ENCODE measurements at places on chromosomes 2 and 18.
A peak's percentile ranks its signal among the peaks of the same experiment; 100 is the strongest.

- DNase-seq: no peak
Observed at GRCh38 chr2:17646838-17647701, 106.5 kb downstream of the SMC6 start.

DNA sequence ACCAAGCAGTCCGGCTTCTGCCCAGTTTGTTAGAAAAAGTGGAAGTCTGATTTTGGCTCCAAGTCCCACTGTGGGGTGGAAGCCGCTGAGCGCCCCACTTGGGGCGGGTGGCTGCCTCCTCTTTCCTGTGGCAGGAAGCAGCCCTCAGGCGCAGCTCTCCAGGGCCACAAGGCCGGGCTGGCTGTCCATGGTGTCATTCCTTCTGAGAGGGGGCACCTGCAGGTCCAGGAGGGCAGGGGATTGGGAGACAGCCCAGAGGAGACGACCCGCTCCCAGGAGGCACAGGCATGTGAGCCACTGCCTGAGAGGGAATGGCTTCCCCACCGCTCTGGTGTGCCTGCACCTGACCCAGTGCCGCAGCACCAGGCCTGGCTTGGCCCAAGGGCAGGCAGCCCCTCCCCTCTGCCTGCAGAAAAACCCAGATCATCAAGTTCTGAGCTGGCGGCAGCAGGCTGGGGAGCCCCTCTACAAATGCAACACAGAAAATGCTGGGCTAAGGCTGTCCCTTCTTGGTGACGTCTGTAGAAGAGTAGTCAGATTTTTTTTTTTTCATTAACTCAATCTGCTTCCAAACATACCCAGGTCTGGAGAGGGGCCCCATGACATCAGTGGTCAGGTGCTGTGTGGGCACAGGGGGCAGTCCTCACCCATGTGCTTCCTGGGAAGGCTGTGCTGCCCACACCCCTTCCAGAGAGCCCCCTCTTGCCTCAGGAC is 38.4 kb downstream of the HS6ST1 start:
- no peak for DNase-seq

DNA sequence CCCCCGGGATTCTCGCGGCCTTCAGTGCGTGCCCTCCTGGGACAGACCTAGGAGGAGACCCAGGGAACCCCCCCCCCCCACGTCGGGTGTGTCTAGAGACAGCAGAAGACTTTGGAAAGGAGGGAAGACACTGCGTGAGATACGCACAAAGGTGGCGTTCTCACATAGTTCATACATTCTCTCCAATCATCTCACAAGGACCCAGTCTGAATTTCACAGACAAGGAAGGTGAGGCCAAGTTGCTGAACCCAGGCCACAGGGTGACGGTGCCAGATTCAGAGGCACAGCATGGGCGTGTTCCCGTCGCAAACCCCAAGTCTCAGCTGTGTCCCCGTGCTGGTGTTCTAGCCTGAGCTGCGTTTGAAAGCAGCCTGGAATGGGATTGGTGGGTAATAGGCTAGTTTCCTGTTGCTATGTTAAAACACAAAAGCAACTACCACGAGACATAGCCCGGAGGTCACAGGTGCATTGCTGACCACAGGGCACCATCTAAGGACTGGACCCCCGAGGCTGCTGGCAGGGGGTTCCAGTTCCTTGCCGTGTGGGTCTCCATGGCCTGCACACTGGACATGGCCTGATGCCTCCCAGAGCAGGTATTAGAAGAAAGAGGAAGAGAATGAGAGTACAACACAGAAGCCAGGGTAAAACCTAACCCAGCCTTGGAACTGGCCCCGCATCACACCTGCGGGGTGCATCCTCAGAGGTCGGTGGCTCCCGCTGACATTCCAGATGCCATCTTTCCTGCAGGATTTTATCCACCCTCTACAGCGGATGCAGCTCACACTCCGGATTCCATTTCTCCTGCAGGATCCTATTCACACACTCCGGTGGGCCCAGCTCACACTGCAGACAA is 1.1 kb upstream of the PXDN start:
- no peak for DNase-seq

GRCh38 chr2:150047620-150048222 is 439.7 kb downstream of the RND3 start:
- no peak for DNase-seq

- DNase-seq: no peak
Observed at GRCh38 chr2:225037415-225038230, 4.6 kb downstream of the DOCK10 start.

DNA sequence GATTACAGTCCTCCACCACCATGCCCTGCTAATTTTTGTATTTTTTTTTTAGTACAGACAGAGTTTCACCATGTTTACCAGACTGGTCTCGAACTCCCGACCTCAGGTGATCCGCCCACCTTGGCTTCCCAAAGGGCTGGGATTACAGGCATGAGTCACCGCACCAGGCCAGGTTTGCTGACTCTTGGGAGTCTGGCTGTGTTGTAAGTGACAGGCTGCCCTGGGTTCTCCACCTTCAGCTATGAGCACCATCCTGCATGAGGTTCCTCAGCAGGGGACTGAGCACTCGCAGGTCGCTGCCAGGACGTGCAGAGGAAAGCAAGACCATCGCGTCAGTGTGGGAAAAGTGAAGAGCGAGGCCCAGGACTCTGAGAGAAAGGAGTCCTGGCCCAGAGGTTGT is 112.6 kb upstream of the NDUFV2 start:
- DNase-seq: no peak

DNA sequence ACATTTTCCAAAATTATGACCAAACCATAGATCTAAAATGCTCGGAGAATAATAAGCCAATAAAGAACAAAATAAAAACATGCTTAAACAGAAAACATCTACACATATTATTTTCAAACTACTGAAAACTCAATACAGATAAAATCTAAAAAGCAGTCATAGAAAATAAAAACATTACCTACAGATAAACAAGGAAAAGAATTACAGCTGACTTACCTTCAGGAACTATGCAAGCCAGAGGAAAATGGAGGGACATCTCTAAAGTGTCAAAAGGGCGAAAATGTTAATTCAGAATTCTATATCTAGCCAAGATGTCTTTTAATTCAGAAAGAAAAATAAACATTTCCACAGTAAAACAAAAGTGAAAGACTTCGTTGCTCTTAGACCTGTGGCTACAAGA is 112.9 kb upstream of the GYPC start:
- no peak for DNase-seq

DNA sequence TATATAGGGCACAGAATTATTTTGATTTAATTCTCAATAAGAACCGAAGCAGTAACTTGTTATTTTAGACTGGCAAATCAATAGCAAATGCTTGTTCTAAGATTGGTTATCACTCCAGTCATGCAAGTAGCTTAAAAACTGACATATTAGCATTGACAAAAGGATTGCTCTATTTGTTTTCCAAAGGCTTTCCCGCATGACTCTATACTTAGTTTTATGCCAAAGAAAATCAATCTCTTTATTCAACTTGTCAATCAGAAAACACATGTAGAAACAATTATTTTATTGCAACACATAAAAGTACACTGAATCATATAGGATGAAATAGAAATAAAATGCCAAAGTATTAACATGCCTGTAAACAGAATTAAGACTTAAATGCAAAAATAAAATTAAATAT is 108.4 kb downstream of the AFF3 start:
- DNase-seq: no peak

- DNase-seq: no peak
Observed at GRCh38 chr2:189594305-189594704, 13.7 kb upstream of the SLC40A1 start.

DNA sequence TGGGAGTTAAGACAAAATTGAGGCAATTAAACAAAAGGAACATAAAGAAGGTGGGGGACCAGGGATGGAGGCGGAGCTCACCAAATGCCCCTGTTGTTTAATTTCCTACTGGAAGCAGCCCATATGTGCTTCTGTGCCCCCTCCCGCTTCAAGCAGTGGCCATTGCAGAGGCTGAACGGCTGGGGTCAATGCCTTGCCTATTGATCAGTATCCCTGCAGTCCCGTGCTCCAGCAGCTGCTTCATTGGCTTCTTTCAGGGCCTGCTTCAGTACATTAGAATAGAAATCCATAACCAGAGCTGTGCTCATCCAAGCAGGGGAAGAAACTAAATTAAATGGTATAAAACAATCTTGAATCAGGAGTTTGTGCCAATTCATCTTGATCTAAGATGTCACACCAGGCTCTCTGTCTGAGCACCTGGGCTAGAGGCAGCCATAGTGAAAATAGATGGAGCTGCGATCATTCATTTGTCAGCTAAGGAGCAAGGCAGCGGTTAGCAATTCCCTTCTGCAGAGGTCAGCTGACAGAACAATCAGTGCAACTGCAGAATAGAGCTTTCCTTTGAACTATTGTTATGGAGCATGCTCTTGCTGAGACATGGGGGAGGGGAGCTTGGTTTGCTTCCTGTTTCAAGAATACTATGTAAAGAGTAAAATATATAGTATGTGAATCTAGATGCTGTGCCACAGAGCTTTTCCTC is 222.4 kb downstream of the WDR7 start:
- no peak for DNase-seq

GRCh38 chr2:27776097-27776496 is 4.6 kb downstream of the MRPL33 start:
- DNase-seq: peak; percentile 40

GRCh38 chr18:51192026-51192425 is 5.5 kb downstream of the MEX3C start:
- DNase-seq: no peak

DNA sequence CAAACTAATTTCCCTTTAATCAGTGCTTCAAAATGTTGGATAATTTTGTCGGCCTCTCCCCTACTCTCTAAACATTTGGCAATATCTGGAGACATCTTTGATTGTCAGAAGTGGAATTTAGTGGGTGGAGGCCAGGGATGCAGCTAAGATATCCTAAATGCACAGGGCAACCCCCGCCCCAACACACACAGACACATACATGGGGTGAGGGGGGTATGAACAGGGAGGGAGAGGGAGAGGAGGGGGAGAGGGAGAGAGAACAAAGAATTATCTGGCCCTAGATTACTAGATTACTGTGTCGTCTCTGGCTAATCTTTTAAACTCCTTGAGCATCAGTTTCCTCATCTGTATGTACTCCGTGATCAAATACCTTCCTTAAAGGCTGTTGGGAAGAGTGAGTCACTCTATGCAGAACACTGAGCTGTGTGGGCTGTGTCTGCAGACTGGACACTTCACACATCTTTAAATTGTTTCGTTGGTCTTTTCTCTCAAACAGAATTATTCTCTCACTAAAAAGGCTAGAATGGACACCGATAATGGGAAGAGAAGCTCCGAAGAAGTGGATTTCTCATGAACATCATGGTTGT is 2.9 kb downstream of the RNF149 start:
- DNase-seq: peak; percentile 84

DNA sequence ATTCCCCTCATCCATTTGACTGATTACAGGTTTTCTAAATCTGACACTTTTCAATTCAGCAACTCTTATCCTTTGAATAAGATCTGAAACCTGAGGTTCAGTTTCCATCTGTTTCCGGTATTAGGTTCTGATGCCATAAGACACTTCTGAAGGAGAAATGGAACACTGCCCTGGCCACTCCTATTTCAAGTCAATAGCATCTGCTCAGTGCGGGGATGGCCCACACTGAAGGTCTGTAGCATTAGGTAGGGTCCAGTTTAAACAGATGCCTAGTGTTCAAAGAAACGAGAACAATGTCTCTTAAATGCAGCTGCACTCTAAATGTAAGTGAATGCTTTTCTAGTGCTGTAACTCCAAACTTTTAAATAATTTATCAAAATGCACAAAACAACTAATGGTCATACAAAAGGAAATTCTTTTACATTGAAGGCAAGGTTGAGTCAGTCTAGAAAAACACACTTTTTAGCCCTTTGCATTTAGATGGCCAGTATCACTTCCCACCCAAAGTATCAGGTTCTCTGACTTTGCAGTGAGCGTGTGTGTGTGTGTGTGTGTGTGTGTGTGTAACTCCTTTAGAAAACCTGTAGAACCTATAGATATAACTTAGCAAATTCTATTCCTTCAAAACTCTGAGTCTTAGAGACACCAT is 78.2 kb downstream of the STK39 start:
- peak; percentile 82 for DNase-seq

- peak; percentile 5 for DNase-seq
Observed at GRCh38 chr18:52617931-52618330, 277.9 kb downstream of the DCC start.

DNA sequence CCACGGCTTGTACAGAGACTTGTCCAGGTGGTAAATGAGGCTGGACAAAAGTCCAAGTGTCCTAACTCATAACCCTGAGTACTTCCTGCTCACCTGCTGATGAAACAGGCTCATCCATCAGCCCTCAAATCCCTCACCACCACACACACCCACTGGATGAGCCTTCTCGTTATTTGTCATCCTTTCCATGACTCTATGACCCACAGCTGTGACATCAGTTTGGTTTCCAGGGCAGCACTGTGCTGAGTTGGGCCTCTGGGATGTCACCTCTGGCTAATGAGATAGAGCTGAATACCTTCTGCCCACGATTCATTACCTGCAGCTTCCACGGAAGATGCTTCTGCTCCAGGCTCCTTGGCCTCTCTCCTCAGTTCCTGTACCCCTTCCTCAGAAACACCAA is 39.4 kb downstream of the SLC14A2 start:
- DNase-seq: no peak

- DNase-seq: peak; percentile 84
Observed at GRCh38 chr2:172196768-172197431, 94.2 kb upstream of the DLX2 start.

GRCh38 chr2:60958361-60958760 is 59.2 kb upstream of the PEX13 start:
- peak; percentile 39 for DNase-seq

DNA sequence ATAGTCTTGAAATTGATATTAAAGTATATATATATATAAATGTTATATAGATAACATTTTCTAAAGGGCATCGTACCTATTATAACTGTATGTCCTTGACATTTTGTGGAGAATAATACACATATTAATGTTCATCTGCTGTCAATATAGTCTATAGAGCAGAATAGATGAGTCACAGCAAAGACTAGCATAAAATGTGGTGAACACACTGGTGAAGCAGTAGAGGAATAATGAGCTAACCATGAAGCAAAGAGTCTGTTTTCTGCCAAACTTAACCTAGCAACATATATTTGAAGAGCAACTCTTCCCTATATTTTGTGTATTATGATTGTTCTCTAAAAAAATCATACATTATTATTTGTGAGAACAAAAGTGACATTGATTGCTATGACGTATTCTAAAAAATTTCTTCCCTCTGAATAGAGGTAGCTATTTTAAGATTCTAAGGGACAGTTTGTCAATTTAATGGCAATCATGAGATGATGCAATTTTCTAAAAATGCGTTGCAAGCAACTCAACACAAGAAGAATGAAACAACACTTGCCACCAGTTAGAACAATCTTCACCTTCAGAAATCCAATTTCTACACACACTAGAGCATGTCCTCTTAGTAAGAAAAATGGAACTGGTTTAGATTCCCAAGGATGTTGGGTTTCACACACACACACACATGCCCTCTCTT is 22.0 kb downstream of the DOCK10 start:
- no peak for DNase-seq

DNA sequence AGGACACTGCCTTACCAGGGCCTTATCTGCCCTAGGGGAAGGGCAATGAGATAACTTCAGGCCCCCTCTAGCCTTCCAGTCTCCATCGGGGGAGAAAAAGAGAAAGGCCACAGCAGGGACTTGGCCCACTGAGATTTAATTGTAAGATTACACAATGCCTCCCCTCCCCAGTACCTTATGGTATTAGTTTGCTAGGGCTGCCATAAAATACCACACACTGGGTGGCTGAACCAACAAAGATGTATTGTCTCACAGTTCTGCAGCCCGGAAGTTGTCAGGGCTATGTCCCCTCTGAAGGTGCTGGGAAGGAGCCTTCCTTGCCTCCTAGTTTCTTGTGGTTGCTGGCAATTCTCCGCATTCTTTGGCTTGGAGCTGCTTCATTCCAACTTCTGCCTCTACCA is 34.8 kb upstream of the SPATA3 start:
- DNase-seq: peak; percentile 74

- DNase-seq: no peak
Observed at GRCh38 chr18:4605212-4605611, 150.1 kb upstream of the DLGAP1 start.

- DNase-seq: no peak
Observed at GRCh38 chr18:69968039-69968438, 20.4 kb upstream of the CD226 start.
